DND-41 (cell line): ENCODE measurements at places on chromosomes 16 and 17.

DNA sequence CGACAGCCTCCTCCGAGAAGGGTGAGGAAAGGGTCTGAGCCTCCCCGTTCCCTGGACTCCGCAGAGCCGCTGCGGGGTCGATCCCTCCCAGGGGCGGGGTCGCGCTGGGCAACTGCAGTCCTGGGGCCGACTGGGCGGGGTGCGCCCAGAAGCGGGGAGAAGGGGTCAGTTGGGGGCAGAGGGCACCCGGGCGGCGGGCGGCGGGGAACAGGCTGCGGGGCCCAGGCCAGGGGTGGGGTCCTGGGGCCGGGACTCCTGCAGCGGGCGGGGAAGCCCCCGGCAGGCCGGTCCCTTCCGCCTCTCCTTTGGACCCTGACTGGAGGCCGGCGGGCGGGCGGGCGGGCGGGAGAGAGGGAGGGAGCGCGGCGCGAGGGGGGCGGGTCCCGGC is 352 bp downstream of the GGNBP2 start:
- no peak for DNase-seq

GRCh38 chr17:27329146-27329805 is 35.4 kb downstream of the WSB1 start:
- no peak for DNase-seq

GRCh38 chr16:85152414-85153030 is 40.2 kb upstream of the CIBAR2 start:
- DNase-seq = no peak

- DNase-seq = no peak
Observed at GRCh38 chr17:75550139-75550465, 24.6 kb downstream of the LLGL2 start.

GRCh38 chr16:78520470-78520869 is 421.0 kb downstream of the WWOX start:
- no peak for DNase-seq

DNA sequence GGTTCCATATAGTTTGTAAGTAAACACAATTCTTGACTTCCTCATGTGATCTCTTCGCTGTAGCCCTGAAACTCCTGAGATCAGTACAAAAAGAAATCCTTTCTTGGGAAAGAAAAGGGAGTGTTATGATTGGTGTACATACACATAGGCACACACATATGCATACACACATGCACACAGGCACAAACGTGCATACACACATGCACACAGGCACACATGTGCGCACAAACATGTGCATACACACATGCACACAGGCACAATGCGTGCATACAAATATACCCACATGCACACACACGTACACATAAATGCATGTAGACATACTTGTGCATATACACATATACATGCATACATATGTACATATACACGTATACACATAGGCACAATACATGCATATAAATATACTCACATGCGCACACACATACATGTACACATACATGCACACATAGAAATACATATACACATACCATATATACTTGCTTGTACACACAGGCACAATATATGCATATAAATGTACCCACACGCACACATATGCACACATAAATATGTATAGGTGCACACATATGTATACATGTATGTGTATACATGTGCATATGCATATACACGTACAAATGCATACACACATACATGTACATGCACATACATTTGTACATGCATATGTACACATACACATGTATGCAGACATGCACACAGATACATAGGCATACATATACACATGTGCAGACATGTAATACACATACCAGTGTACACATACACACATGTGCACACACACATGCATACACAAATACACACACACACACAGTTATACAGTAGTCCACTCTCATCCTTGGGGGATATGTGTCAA is 26.4 kb downstream of the CMIP start:
- no peak for DNase-seq

DNA sequence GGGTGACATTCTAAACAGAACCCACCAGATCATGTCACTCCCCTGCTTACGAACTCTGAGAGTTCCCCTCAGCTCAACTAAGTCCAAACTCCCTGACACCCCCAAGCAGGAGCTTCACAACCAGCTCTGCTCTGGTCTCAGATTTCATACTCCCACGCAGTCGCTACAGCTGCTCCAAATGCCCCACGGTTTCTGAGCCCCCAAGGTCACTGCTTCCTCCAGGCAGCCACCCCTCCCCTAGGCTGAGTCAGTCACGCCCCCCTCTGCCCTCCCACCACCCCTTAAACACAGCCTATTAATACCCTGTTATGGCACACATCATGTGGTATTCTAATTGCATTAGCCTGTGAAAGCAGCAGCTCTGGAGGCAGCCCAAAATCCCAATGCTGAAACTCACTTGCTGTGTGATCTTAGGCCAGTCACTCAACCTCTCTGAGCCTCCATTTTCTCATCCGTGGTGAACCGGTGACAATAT is 51.5 kb downstream of the GSG1L start:
- DNase-seq = no peak

- DNase-seq = no peak
Observed at GRCh38 chr16:85716022-85716679, 27.4 kb upstream of the GINS2 start.

- DNase-seq = peak; percentile 30
Observed at GRCh38 chr17:1108478-1108764, 71.4 kb downstream of the ABR start.

DNA sequence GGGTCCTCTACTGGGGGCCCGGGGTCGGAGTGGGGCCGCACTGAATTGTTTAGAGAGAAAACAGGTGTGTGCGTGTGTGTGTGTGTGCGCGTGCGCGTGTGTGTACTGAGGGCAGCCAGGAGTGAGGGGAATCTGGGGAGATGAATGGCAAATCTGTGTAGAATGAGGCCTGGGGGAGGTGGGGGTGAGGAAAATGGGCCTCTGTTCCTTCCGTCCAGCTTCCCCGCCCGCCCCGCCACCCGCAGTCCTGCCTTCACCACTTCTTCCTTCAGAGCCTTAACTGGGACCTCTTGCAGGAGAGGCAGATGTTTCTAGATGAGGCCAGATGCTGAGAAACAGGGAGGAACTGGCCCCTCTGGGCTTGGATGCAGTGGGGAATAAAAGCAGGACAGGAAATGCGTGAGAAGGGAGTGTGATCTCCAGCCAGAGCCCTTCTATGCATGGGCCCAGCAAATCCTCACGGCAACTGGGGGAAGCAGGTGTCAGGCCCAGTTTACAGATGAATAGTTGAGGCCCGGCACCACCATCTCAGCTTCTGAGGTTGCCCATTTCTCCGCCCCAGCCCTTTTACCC is 29.7 kb upstream of the NGFR start:
- DNase-seq = no peak

DNA sequence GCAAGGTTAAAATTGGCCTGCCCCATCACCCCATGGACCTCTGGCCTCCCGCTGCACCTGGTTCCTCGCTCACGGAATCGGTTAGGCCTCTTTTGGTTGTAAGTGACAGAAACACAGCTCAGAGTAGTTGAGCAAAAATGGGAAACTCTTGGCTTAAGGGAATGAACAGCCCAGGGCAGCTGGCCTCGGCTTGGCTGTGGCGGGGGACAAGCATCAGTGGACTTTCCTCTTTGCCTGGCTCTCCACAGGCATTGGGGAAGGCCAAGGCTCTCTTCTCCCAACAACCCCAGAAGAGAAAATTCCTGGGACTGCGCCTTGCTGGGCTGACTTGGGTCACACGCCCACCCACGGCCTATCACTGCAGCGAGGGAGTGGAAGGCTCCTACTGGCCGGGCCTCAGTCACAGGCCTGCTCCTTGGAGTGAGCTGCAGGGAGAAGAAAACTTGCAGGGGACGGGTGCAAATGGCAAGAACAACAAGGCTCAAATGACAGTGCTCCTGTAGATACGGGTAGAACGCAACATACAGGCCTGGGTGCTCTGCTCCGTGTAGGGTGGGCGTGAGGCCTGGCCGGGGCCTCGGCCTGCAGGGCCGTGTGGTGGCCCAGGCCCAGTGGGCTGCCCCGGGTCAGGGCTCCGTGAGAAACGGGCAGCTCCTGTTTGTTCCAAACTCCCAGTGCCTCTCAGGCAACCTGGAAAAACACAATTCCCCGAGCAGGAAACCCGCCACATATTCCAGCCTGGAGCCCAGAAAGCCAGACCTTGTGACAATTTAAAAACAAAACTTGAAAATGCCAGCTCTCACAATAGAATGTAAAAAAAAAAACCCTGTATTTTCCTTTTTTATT is 25.0 kb upstream of the ATP2A3 start:
- no peak for DNase-seq

DNA sequence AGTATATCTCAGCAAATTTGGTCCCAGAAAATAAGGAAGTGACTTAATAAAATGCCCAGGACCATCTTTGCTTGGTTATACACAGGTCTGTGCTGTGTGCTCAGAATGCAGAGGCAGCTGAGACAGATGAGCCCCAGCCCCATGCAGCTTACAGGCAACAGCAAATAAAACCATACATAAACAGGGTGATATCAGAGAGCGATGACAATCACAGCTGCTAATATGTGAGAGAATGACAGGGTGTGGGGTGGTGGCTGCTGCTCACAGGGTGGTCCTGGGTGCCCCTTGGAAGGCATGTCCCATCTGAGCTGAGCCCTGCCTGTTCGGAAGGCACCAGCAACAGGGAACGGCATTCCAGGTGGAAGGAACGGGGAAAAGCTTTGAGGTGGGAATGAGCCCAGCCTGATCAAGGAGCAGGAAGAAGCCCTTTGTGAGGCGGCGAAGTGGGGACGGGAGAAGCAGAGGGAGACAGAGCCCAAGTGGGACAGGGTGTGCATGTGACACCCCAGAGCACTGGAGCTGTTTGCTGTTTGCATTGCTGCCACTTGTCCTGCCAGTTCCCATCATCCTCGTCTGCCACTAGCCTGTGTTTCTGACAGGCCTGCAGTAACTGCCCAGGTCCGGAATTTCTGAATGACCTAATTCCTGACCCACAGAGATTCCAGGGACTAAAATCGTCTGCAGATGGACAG is 150.5 kb downstream of the KATNIP start:
- no peak for DNase-seq
